ENCODE measurements at places on chromosomes 3 and 15.

DNA sequence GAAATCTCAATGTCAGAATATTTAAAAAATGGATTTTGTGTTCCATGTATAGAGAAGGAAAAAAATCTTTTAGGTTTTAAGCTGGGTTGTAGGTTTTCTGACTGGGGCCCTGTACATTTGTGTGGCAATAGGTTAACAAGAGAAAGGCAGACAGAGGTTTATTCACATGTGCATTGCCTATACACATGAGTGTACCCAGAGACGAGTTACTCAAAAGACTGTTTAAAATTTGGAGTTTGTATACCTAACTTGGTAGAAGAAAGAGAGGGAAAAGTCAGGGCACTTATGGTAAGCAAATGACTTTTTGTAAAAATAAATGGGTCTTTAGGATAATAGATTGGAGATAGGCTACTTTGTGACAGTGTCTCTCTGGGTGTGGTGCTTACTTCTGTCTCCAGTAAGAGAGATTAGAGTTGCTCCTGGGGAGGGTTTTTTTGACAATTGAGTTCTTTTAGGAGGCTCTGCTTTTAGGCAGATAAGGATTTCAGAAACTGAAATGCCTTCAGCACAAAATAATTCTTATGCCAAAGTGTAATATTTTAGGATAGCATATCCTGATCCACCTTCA, 225.2 kb downstream of the TCF12 start:
- DNase-seq = no peak

GRCh38 chr3:62923066-62923465, 47.9 kb upstream of the CADPS start:
- no peak for DNase-seq

DNA sequence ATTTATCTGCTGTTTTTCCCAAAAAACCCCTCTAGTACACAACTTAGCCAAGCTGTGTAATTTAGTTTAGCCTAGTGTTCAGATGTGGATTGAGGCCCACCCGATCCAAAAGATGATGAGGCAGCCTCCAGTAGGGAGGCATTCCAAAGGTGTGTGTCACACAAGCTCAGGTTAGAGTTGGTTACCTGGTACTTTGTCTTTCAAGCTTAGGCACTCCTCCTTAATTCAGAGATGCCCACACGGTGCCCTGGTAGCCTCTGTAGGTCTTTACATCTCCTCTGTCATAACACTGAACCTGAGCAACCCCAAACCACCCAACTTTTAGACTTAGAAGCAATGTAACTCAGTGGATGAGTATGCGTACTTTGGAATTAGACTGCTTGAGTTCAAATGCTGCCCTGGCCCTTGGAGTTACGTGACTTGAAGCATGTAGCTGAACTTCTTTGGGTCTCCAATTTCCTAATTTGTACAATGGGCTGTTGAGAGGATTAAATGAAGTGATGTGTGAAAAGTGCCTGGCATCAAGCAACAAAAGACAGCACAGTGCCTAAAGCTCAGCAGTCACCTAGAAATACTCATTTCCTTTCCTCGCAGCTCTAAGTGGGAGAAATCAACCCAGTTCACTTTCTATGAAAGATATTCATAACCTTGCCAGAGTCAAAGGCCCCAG, 284.6 kb upstream of the RARB start:
- DNase-seq = no peak

GRCh38 chr3:87033205-87033604, 42.3 kb upstream of the VGLL3 start:
- DNase-seq = no peak
